Upper lobe of right lung (tissue), 1 donor: ENCODE measurements at places on chromosomes 1 and 21. TPM values are rescaled to one million over a fixed set of nuclear protein-coding genes. Genes with fewer than 3 reads are reported as not detected.

DNA sequence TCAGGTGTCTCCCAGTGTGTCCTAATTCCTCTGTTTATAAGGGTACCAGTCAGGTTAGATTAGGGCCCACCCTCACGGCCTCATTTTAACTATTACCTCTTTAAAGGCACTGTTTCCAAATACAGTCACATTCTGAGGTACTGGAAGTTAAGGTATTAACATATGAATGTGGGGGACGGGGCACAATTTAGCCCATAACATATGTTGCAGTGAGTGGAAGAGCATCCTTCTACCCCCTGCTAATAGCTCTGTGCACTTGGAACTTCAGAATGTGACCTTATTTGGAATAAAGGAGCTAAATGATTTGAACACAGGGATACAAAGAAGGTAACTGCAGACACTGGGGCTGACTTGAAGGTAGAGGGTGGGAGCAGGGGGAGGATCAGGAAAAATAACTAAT is 67.3 kb upstream of the ADGRL2 start:
- no peak overlapping the region for H3K4me3 ChIP-seq
- no peak overlapping the region for H3K27ac ChIP-seq
- H3K36me3 ChIP-seq: no peaks in the 10 kb centered on the region
- DNase-seq: no peak
- no peaks in the 10 kb centered on the region for H3K27me3 ChIP-seq

DNA sequence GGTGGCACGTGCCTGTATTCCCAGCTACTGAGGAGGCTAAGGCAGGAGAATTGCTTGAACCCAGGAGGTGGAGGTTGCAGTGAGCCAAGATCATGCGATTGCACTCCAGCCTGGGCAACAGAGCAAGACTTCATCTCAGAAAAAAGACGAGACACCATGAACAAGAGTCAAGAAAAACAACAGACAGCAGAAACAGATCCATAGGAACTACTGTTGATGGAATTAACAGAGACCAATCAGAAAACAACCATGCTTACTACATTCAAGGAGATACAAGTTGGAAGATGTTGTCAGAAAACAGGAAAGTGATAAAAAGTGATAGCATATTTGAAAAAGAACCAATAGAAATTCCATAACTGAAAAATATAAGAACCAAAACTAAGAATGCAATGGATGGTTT is 19.3 kb upstream of the OTUD3 start:
- no peak overlapping the region for H3K4me3 ChIP-seq
- no peak for DNase-seq
- H3K27me3 ChIP-seq: peaks cover 1% of the 10 kb centered on the region
- H3K36me3 ChIP-seq: no peaks in the 10 kb centered on the region

DNA sequence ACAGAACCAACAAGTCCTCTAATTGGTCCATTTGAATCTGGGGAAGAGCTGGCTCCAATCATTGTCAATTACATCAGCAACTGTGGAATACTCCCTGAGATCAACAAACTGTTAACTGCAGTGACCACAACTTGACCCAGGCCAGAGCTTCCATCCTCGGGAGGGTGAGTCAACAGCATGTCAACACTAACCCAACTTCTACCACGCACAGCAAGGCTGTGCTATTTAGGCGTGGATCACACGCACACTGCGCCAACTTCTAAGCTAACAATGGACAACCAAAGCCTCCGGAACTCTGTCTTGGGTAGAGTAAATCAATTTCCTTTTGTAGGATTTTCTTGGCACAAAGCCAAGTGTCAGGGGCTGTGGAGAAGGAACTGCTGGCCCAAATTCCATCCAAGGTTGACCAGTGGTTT is 30.4 kb downstream of the APP start:
- no peaks in the 10 kb centered on the region for H3K36me3 ChIP-seq
- no peaks in the 10 kb centered on the region for H3K4me1 ChIP-seq
- H3K27ac ChIP-seq: no peak overlapping the region
- H3K4me3 ChIP-seq: no peak overlapping the region

DNA sequence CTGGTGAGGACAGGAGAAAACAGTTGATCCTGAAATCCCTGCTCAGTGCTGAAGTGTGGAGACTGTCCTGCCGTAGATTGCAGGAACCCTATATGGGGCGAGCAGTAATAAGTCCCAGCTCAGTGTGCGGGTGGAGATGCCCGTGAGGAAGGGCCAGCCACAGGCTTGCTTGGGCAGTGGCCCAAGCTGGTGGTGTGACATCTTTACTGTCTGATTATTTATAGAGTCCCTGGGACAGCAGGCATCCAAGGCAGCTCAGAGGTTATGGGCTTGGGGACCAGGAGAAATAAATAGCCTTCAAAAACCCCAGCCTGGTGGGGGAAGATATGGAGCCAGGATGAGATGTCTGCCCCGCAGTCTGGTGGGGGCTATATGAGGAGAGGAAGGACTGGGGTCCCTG is 170.7 kb upstream of the POU3F1 start:
- no peak overlapping the region for H3K27ac ChIP-seq
- H3K4me1 ChIP-seq: no peaks in the 10 kb centered on the region
- no peak overlapping the region for H3K4me3 ChIP-seq
- no peak for DNase-seq

- no peaks in the 10 kb centered on the region for H3K36me3 ChIP-seq
- peaks cover 57% of the 10 kb centered on the region for H3K4me1 ChIP-seq
- H3K27ac ChIP-seq: peak overlapping the region; percentile 96
These were observed 908 bp downstream of the DDI2 start for GRCh38 chr1:15618077-15618654.

- H3K27ac ChIP-seq: no peak overlapping the region
- peaks cover 44% of the 10 kb centered on the region for H3K27me3 ChIP-seq
- peak; percentile 73 for DNase-seq
- no peaks in the 10 kb centered on the region for H3K36me3 ChIP-seq
- H3K4me1 ChIP-seq: no peaks in the 10 kb centered on the region
- H3K4me3 ChIP-seq: no peak overlapping the region
These were observed 64.6 kb downstream of the UBIAD1 start for GRCh38 chr1:11337580-11338073.

DNA sequence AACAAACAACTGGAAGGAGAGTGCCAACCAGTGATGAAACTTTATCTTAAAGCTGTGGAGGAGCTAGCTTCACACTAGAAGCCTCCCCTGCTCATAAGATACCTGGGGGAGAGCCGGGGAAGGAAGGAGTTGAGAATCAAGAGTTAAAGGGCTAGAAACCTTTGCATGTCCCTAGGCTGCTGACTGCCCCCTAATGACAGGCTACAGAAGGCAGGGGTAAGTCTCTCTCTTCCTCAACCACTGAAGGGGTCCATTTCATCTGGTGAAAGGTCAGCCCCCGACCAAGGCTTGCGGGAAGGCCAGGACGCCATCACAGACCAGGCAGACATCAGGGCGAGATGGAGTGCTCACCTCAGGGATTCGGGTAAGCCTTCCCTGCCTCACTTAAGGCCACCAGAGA is 65.6 kb upstream of the GRHL3 start:
- no peaks in the 10 kb centered on the region for H3K27me3 ChIP-seq
- no peaks in the 10 kb centered on the region for H3K4me1 ChIP-seq
- no peaks in the 10 kb centered on the region for H3K36me3 ChIP-seq
- no peak overlapping the region for H3K4me3 ChIP-seq

DNA sequence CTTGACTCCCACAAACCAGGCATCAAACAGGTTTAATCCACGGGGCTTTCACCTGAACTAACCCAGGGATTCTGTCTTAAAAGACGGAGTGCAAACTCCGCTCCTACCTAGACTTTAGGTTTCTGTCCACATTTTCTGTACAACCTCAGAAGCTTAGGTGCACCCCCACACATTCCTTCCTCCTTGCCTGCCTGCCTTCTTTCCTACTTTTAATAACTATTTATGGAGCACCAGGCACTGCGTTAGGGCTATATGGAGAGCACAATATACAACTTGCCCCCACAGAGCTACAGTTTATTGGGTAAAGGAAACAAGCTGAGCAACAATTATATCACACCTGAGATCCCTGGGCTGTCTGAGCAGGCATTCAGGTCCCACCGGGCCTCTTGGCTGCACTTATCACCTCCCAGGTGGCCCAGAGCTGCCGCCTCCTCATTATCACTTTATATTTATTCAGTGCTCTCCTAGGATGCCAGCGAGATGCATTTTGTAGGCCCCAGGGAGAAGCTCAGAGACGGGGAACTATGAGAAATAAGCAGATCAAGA is 64.1 kb downstream of the DNTTIP2 start:
- no peaks in the 10 kb centered on the region for H3K27me3 ChIP-seq
- H3K4me1 ChIP-seq: peaks cover 36% of the 10 kb centered on the region
- H3K4me3 ChIP-seq: no peak overlapping the region
- DNase-seq: no peak
- no peaks in the 10 kb centered on the region for H3K36me3 ChIP-seq
- H3K27ac ChIP-seq: no peak overlapping the region

DNA sequence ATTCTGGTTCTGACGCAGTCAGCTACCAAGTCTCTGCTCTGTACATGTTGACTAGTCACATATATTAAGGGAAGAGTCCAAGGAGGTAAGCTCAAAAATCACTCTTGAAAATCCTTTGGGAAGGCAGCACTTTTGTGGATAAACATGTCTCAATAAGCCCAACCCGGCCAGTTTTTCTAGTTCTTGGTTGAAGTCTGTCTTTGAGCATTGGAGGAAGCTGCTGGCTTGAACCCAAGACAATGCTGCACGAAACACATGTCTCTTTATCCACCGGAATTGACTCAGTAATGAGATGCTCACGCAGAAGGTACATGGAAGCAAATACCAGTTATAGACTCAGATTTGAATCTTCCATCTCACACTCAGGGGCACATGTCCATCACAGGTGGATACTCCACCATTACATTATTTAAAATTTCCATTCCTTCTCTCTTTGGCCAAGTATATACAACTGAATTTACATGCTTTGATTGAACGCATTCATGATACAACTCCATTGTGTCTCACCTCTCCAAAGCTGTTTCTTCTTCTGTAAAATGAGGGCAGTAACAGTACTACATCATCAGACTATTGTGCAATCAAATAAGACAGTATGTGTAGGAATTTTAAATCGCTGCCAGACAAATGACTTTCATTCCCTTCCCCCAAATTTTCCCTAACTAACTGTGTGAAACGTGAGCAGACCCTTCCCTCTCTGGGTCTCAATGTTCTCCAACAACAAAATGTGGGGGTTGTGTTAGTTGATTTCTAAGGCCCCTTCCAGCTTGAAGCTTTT is 9.6 kb upstream of the GUCA2A start:
- no peak for DNase-seq
- H3K4me1 ChIP-seq: peaks cover 53% of the 10 kb centered on the region
- no peaks in the 10 kb centered on the region for H3K36me3 ChIP-seq
- H3K4me3 ChIP-seq: no peak overlapping the region

GRCh38 chr1:8603220-8603616 is 214.2 kb downstream of the RERE start:
- H3K4me3 ChIP-seq: no peak overlapping the region
- no peak overlapping the region for H3K27ac ChIP-seq
- H3K36me3 ChIP-seq: no peaks in the 10 kb centered on the region
- peaks cover 8% of the 10 kb centered on the region for H3K4me1 ChIP-seq
- no peak for DNase-seq
- no peaks in the 10 kb centered on the region for H3K27me3 ChIP-seq

- no peaks in the 10 kb centered on the region for H3K27me3 ChIP-seq
- no peaks in the 10 kb centered on the region for H3K36me3 ChIP-seq
- DNase-seq: peak; percentile 49
- H3K27ac ChIP-seq: no peak overlapping the region
- no peaks in the 10 kb centered on the region for H3K4me1 ChIP-seq
These were observed 57.9 kb upstream of the PRKACB start for GRCh38 chr1:84086189-84086588.

DNA sequence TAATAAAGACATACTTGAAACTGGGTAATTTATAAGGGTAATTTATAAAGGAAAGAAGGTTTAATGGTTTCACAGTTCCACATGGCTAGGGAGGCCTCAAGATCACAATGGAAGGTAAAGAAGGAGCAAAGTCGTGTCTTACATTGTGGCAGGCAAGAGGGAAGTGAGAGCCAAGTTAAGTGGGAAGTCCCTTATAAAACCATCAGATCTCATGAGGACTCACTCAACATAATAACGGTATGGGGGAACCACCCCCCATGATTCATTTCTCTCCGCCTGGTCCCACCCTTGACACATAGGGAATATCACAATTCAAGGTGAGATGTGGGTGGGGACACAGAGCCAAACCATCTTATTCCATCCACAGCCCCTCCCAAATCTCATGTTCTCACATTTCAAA is 76.8 kb upstream of the ZNF678 start:
- no peaks in the 10 kb centered on the region for H3K4me1 ChIP-seq
- no peak overlapping the region for H3K4me3 ChIP-seq
- no peak for DNase-seq
- H3K27me3 ChIP-seq: no peaks in the 10 kb centered on the region
- H3K36me3 ChIP-seq: no peaks in the 10 kb centered on the region
- H3K27ac ChIP-seq: no peak overlapping the region

DNA sequence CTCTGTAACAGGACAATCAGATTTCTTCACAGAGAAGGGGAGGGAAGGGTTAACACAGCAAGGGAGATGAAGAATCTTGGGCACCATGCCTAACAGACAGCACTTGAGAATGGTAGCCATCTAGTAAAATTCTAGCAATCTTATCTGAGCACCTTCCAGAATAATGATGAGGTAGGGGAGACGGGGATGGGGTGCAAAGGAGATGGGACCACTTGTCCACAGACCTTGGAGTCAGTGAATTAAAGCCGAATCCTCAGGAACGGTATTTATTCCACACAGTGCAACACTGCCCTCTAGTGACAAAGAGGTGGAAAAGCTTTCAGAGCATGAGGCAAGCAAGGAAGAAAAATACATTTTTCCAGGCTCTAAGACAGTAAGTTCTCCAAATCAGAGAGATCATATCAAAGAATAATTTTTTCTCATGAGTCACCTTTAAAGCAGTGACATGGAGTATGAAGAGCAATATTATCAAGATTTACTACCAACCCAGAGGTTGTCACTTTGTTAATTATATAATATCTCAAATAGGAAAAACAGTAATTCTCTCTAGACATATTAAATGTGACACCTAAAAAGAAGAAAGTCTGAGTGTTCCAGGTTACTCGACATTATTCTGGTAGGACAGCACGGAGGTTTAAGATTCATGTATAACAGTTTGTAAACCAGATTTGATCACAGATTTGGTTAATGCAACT is 43.3 kb upstream of the LPAR3 start:
- no peak overlapping the region for H3K4me3 ChIP-seq
- H3K27me3 ChIP-seq: no peaks in the 10 kb centered on the region
- H3K4me1 ChIP-seq: peaks cover 4% of the 10 kb centered on the region
- no peak overlapping the region for H3K27ac ChIP-seq
- DNase-seq: no peak

- no peak overlapping the region for H3K4me3 ChIP-seq
- no peaks in the 10 kb centered on the region for H3K27me3 ChIP-seq
- no peaks in the 10 kb centered on the region for H3K4me1 ChIP-seq
- peak; percentile 70 for DNase-seq
These were observed 16.1 kb downstream of the CD101 start for GRCh38 chr1:117017648-117018047.

- H3K4me1 ChIP-seq: no peaks in the 10 kb centered on the region
- DNase-seq: no peak
- H3K27ac ChIP-seq: no peak overlapping the region
- H3K4me3 ChIP-seq: no peak overlapping the region
- no peaks in the 10 kb centered on the region for H3K36me3 ChIP-seq
These were observed 113.8 kb downstream of the DPYD start for GRCh38 chr1:97806996-97807520.

- H3K4me3 ChIP-seq: no peak overlapping the region
- H3K4me1 ChIP-seq: peaks cover 22% of the 10 kb centered on the region
- H3K27ac ChIP-seq: no peak overlapping the region
- H3K36me3 ChIP-seq: no peaks in the 10 kb centered on the region
These were observed 17.5 kb downstream of the MAN1C1 start for GRCh38 chr1:25634066-25634465.

Gene TCHHL1
- total RNA-seq: not detected

Gene GBP7
- 0.32 TPM for total RNA-seq

Gene ADGRL4
- total RNA-seq: 31.9 TPM

Gene KISS1
- total RNA-seq: 2.9 TPM

Gene E2F2
- total RNA-seq: 0.32 TPM

Gene LYPD8
- not detected for total RNA-seq

Gene PKLR
- total RNA-seq: not detected

Gene IRF2BP2
- total RNA-seq: 161 TPM
